CD14-positive monocyte (primary cell): ENCODE measurements at places on chromosomes 4 and X. TPM values are rescaled to one million over a fixed set of nuclear protein-coding genes. Genes with fewer than 3 reads are reported as not detected.
A peak's percentile ranks its signal among the peaks of the same experiment; 100 is the strongest.

DNA sequence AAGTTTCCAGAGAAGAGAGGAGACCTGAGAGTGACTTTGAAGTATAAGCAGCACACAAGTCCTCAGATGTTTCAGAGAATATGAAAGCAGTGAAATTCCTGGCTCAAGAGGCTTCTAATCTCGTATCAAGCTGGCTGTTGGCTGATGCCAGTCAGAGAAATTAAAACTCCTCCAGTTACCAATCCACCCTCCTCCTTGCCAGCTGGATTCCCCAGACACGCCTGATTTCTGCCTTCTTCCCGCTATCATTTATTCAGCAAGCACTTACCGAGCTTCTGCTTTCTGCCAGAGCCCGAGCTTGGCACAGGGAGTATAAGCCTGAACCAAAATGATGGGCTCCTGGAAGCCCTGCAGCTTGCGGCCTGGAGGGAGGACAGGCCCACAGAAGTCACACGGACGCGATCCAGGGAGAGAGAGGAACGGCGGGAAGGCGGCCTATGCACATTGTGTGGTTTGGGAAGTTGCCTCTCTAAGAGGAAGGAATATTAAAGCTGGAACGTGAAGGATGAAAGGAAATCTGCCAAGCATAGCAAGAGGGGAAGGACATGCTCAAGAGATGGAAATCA lies 102.4 kb upstream of the TBL1X start:
- DNase-seq = no peak

GRCh38 chr4:167943872-167944505 lies 148.3 kb upstream of the ANXA10 start:
- DNase-seq = no peak

DNA sequence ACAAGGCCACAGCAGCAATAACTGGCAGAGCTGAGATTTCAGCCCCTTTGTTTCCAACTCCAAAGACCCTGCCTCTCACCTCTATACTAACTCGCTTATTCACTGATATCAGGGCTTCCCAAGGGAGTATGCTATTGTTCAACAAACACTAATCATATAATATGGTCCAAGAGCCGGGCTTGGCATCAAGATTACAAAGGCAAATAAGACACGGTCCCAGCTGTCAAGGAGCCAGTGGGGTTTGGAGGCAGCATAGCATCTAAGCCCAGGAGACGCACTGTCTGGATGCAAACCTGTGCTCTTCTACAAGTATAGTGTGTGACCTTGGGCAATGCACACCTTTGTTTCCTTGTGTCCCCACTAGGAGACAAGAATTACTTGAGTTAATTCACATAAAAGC lies 28.7 kb downstream of the PAPSS1 start:
- DNase-seq = no peak

- peak; percentile 8 for DNase-seq
Observed at GRCh38 chrX:150581093-150581775, 12.8 kb downstream of the MTM1 start.

DNA sequence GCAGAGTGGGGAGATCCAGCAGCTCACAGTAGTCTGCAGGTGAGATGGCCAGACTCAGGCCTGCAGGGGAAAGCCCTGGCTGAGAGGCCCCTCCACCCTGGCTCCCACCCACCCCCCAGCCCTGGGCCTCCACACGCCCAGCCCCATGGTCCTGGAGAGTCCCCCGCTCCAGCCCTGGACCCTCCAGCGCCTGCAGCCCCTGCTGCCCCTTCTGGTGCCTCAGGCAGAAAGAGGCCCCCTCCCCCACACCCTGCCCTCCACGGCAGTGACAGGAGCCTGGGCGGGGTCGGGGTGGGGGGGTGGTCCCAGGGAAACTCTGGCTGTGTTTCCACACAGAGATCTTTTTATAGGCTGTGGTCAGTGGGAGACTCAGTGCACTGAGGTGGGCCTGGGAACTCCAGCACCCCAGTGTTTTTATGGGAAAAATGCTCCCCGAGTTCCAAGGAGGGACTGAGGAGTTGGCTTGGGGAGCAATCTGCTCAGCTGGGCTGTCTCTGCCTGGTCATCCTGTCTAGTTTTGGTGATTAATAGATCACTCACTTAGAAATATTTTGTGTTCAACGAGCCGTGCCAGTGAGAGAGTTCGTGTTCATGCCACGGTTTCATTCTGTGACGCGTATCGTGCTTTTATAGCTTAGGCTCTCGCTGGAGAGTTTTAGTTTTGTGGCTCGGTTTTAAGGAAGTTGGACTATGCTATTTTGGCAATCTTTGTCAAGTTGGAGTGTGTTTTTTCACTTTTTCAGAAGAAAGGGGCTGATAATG lies 53.1 kb upstream of the HGFAC start:
- peak; percentile 94 for DNase-seq

Gene TMEM156
- 0.31 TPM for polyA plus RNA-seq

Gene MAGEA10
- not detected in 2 replicates for polyA plus RNA-seq

GRCh38 chrX:11103006-11103405 lies 8.1 kb upstream of the HCCS start:
- no peak for DNase-seq

Gene APELA
- polyA plus RNA-seq = not detected

Gene KCTD8
- polyA plus RNA-seq = not detected

GRCh38 chr4:181592221-181592745 lies 650.9 kb upstream of the TENM3 start:
- DNase-seq = no peak

Gene NPNT
- not detected for polyA plus RNA-seq

Gene ALPK1
- polyA plus RNA-seq = 6.0 and 14.2 TPM in 2 replicates
